Activated naive CD4-positive, alpha-beta T cell (primary cell): ENCODE measurements at places on chromosomes 7 and 10.
A peak's percentile ranks its signal among the peaks of the same experiment; 100 is the strongest.

DNA sequence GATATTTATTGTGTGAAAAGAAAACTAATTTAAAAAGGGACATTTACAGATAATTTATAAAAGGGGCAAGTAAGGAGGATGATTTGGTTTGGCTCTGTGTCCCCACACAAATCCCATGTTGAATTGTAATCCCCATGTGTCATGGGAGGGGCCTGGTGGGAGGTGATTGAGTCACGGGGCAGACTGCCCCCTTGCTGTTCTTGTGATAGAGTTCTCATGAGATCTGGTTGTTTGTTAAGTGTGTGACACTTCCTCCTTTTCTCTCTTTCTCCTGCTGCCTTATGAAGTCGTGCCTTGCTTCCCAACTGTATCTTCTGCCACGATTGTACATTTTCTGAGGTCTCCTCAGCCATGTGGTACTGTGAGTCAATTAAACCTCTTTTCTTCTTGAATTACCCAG, 171.0 kb upstream of the SEMA3E start:
- DNase-seq = no peak

GRCh38 chr10:80196270-80196949, 8.9 kb downstream of the ANXA11 start:
- DNase-seq = peak; percentile 13

DNA sequence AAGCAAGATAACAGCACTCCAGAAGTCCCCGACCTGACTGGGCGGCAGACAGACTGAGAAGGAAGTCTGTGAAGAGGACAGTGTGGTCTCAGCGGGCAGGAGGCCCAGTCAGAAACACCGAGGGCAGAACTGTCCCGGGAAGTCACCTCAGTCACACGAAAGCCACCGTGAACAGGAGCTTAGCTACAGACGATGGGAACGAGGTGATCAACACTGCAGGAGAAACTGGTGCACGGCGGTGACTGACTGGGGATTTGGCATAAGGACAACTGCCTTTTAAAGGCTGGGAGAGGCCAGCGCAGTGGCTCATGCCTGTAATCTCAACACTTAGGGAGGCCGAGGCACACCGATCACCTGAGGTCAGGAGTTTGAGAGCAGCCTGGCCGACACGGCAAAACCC, 217.8 kb downstream of the PTPRN2 start:
- no peak for DNase-seq

- DNase-seq = no peak
Measured at GRCh38 chr10:121326905-121327304, 271.3 kb downstream of the FGFR2 start.

DNA sequence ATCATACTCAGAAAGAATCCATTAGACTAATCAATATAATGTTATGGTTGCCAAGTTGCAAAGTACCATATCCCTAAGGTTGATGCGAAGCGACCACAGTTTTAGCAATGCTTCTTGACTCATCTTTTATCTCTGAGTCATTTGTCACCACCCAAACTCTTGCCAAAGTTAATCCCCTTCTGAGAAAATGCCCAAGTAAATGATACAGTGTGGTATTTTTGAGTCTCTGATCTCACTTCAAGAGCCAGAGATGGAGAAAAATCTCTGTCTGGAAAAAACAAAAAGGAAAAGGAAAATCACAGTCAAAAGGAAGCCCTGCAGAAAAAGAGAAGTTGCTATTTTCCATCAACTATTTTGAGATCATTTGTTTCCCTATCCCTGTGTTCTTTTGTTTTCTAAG, 26.7 kb upstream of the OTUD1 start:
- no peak for DNase-seq

DNA sequence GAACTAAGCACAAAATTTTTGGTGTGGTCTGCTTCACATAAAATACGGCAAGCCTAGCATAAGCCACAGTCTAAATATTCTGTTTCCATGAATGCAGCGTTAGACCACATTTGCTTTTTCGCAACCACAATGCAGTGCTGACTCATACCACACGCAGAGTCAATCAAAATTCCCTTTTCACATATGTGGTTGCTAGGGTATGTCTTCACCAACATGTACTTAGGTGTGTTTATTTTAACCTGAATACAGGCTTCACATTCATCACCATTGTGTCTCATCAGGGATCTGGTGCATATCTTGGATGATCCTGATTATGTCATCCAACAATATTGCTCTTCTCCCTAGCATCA, 90.8 kb downstream of the CHN2 start:
- DNase-seq = no peak

GRCh38 chr10:86300931-86301830, 65.4 kb downstream of the GRID1 start:
- no peak for DNase-seq

GRCh38 chr7:80900583-80901576, 18.0 kb downstream of the SEMA3C start:
- DNase-seq = no peak

- no peak for DNase-seq
Measured at GRCh38 chr7:155073922-155074321, 3.8 kb downstream of the HTR5A start.

DNA sequence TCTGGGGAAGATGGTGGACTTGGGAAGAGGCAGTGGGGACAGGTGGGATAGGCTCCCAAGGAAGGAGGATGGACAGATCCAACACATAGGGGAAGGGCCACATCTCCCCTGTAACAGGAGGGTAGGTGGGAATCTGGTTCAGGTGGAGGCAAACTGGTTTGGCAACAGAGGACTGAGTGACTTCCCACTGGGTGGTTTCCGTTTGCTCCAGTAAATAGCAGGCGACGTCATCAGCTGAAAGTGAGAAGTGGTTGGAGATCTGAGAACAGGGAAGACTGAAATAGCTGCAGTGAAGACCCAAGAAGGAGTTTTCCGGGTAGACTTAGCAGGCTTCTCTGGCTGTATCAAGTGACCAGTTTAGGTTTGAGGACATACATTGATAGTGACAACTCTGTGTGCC, 504.4 kb downstream of the GALNT17 start:
- no peak for DNase-seq
